ENCODE measurements at places on chromosomes 2 and 18. TPM values are rescaled to one million over a fixed set of nuclear protein-coding genes. Genes with fewer than 3 reads are reported as not detected.

NAGK gene
- total RNA-seq = 35.2 TPM

IL1F10 gene
- not detected for total RNA-seq

SCG2 gene
- not detected for total RNA-seq

PRSS56 gene
- not detected for total RNA-seq

ICOS gene
- total RNA-seq = not detected

Measured in HepG2 (cell line).